ENCODE measurements at places on chromosomes 6 and 20. TPM values are rescaled to one million over a fixed set of nuclear protein-coding genes. Genes with fewer than 3 reads are reported as not detected.

BTN1A1 gene
- 0.36 TPM for polyA plus RNA-seq

CLIC5 gene
- 1.1 TPM for polyA plus RNA-seq

ALDH8A1 gene
- not detected for polyA plus RNA-seq

MYT1 gene
- 46.0 TPM for polyA plus RNA-seq

GMEB2 gene
- polyA plus RNA-seq = 13.6 TPM
